ENCODE measurements at places on chromosomes 3 and 15.

DNA sequence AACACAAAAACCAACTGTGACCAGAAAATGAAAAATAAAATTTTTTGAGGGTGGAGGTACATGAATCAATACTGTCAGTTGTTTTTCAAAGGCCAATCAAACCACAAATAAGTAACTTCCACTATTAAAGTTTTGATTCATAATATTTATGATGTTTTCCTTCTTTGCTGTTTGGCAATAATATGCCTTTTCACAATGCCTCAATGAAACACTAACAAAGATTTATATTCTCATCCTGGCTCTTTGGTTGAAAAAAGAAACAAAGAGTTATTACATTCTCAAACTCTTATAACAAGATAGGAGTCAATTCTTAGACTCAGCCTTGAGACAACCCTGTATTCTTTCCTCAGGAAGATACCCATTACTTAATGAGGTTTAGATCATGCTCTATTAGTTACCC, 63.1 kb downstream of the C3orf70 start:
- no peak for DNase-seq

GRCh38 chr3:101310978-101311375, 9.4 kb downstream of the IMPG2 start:
- DNase-seq, result no peak

GRCh38 chr3:150970665-150971324, 1.7 kb downstream of the CLRN1 start:
- no peak for DNase-seq

DNA sequence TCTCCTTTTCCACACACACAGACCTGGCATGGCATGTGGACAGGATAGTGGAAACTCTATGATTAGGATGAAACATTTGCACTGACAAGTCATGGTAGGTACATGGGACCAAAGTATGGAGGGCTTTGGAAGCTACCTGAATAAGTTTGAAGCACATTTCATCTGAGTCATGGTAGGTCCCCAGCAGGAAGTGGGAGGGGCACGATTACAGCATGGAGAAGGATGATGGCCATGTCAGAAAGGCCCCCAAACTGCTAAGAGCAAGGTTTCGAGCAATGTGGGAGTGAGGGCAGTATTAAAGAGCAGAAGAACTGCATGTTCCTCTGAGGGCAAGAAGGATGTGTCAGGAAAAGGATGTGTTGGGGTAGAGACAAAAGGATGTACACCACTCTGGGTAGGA, 51.5 kb upstream of the CSTA start:
- no peak for DNase-seq

- no peak for DNase-seq
Observed at GRCh38 chr3:197874653-197875052, 75.3 kb upstream of the RPL35A start.

- DNase-seq, result no peak
Observed at GRCh38 chr3:42778644-42779043, 5.6 kb upstream of the CCDC13 start.

GRCh38 chr3:104873331-104873730, 493.4 kb upstream of the ALCAM start:
- DNase-seq, result no peak

- DNase-seq, result no peak
Observed at GRCh38 chr3:121531269-121531668, 14.5 kb downstream of the POLQ start.

- DNase-seq, result no peak
Observed at GRCh38 chr3:179973931-179974361, 62.8 kb downstream of the PEX5L start.

DNA sequence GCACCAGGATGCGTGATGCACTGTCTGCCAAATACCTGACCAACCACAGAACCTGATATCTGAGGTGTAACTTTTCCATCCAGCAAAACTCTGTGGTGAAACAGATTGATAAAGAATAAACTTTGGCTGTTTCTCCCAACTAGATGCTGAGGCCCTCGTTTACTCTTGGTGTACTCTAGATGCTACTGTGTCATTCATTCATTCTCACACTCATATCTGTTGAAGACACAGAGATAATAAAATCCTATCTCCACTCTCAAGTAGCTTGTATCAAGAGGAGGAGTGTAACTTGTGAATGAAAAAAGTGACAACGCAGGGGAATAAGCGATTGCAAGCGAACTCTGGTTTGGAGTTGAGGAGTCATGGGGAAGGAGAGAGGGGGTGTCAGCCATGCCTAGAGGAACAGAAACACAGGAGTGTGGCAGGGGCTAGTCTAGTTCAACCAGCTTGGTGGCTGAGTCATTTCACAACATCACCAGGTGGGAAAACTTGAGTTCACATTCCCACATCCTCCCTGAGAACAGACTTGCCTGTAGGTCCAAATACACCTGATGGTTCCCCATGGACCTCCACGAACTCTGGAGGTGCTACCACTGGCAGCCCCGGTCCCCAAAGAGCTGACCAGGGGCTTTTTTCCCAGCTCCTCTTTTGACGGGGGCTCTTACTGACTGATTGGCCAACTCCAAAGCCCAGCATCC, 73.3 kb upstream of the SNRK start:
- no peak for DNase-seq

- no peak for DNase-seq
Observed at GRCh38 chr3:150784747-150785125, 21.8 kb upstream of the SIAH2 start.

DNA sequence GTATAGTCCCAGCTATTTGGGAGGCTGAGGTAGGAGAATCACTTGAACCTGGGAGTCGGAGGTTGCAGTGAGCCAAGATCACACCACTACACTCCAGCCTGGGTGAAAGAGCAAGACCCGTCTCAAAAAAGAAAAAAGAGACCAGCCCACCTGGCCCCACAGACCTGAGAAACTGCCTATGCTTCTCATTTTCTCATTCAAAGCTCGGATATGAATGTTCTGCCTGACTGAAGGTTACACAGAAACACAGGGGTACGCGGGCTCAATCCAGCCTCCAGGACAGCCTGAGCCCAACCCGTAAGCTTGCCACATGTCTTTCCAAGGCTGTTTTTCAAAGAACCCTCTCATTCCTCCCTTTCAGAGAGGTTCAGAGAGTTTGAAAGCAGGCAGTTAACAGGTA, 9.7 kb upstream of the LRRC15 start:
- DNase-seq, result no peak

DNA sequence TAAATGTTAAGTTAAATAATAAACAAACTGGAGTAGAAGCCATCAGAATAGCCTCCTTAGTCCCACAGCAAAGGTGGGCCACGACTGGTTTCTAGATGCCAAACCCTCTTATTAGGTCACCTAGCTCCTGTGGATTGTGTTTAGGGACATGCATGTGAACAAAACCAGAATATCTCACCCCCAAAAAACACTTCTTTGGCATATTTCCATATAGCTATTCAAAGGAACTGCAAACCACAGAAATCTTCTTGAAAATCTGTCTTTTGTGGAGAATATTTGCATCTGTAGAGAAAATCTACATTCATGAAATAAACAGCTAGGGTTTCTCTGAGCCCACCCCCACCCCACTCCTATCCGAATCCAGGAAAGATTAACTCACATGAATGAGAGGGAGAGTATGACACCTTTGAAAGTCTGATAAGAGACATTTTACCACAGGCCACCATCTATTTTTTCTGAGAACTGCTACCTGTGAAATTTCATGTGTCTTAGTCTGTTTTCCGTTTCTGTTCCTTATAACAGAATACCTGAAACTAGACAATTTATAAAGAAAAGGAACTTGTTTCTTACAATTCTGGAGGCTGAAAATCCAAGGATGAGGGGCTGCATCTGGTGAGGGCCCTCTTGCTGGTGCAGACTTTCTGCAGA, 159.4 kb downstream of the NEK10 start:
- no peak for DNase-seq

Measured in activated T-cell treated with anti-CD3 and anti-CD28 coated beads, Interleukin-2, amount 50 U/mL, for 1 hour (primary cell).